Sigmoid colon (tissue), 7 donors: ENCODE measurements at places on chromosomes 12 and 14. TPM values are rescaled to one million over a fixed set of nuclear protein-coding genes. Genes with fewer than 3 reads are reported as not detected.
A peak's percentile ranks its signal among the peaks of the same experiment; 100 is the strongest.

GRCh38 chr12:47458279-47458678 is 247.6 kb downstream of the RPAP3 start:
- H3K27me3 ChIP-seq: no peaks in the 10 kb centered on the region
- DNase-seq: no peak
- no peaks in the 10 kb centered on the region for H3K4me1 ChIP-seq
- H3K27ac ChIP-seq: no peak overlapping the region

GRCh38 chr12:130192642-130193345 is 30.5 kb downstream of the FZD10 start:
- peaks cover 4% of the 10 kb centered on the region for H3K27me3 ChIP-seq
- peak; percentile 35 for DNase-seq
- no peaks in the 10 kb centered on the region for H3K4me1 ChIP-seq

DNA sequence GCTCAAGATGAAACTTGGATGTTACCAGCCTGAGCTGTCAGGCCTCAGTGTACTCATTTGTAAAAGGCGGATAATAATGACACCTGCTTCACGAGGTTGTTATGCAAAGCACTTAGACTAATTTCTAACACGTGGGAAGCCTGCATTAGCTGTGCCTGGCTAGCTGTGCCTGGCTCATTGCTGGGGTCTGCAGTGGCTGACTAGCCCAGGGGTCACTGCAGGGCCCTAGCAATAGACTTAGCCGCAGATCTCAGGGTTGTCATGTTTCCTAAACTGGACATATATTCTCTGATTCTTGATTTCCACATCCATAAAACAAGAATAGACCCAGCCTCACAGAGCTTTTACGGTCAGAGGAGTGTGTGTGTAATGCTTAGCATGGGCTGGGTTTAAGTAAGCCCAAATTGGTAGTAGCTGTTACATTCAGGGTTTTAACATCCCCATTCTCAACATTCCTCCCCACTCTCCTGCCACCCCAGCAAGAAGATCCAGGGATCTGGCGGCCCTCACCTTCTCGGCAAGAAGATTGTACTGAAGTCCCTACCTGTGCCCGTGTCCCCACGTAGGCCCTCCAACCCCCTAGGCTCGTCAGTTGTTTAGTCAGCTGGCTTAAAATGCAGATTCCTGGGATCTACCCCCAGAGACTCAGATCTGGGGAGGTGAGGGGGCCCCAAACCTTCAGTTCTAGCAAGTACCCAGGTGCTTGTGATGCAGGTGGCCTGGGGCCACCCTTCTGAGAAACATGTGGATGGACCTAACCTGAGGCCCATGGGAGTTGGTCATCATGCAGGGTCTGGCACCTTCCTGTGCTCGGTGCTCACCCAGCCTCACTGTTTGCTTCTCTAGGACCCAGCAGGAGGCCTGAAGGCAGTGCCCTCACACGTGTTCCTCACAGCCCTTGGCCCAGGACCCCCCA is 8.6 kb downstream of the NR4A1 start:
- H3K36me3 ChIP-seq: peaks cover 3% of the 10 kb centered on the region
- H3K27me3 ChIP-seq: no peaks in the 10 kb centered on the region
- H3K4me3 ChIP-seq: no peak overlapping the region
- peaks cover 27% of the 10 kb centered on the region for H3K4me1 ChIP-seq

Gene RAB35
- polyA plus RNA-seq: 33.5 TPM

Gene RTL1
- not detected for polyA plus RNA-seq

Gene FAM222A
- 2.1 TPM for polyA plus RNA-seq

DNA sequence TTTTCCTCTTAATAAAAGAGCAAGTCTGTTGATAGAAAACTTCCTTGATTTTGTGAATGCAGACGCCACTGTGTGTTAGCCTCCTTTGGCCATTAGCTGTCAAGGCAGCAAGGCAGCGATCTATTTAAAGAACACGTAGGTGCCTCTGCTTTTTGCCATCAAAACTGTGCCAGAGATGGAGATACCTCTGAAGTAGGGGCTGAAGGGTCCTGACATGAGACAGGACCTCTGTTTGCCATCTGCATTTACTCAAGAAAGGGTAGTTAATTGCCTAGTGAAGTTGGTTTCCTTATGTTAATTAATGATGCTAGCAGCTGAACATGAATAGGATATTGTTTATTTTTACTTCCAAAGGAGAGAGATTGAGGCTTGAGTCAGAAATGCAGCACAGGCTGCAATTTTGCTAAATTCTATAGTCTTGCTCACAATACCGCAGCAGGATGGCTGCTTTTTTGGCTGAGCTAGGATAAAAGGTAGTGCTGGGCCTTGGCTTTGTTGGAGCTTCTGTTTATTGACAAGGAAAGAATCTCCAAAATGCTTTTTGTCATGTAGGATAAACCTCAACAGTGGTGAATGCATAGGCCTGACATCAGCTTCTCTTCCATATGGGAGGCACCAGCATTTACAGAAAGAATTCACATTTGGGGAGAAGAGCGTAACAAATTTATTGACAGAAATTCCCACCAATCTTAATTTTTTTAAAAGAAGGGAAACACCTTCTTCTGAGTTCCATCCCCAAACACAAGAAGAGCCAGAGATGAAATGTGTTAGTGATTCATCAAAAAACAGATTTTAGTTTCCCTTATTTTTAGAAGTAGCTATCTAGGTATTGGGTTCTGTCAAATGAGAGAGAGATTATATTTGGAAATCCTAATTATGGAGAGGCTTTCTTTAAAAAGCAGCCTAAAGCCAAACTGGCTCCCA is 13.9 kb upstream of the RPH3A start:
- no peaks in the 10 kb centered on the region for H3K27me3 ChIP-seq
- DNase-seq: no peak
- no peak overlapping the region for H3K27ac ChIP-seq
- H3K4me1 ChIP-seq: no peaks in the 10 kb centered on the region
- no peak overlapping the region for H3K4me3 ChIP-seq
- H3K36me3 ChIP-seq: no peaks in the 10 kb centered on the region

- no peaks in the 10 kb centered on the region for H3K36me3 ChIP-seq
- no peak overlapping the region for H3K27ac ChIP-seq
- no peaks in the 10 kb centered on the region for H3K4me1 ChIP-seq
- no peak for DNase-seq
- no peak overlapping the region for H3K4me3 ChIP-seq
Observed at GRCh38 chr12:46516933-46517578, 144.5 kb upstream of the SLC38A2 start.

GRCh38 chr12:61821381-61821780 is 438.8 kb upstream of the USP15 start:
- no peaks in the 10 kb centered on the region for H3K27me3 ChIP-seq
- no peaks in the 10 kb centered on the region for H3K4me1 ChIP-seq
- no peaks in the 10 kb centered on the region for H3K36me3 ChIP-seq
- no peak overlapping the region for H3K4me3 ChIP-seq
- no peak overlapping the region for H3K27ac ChIP-seq

DNA sequence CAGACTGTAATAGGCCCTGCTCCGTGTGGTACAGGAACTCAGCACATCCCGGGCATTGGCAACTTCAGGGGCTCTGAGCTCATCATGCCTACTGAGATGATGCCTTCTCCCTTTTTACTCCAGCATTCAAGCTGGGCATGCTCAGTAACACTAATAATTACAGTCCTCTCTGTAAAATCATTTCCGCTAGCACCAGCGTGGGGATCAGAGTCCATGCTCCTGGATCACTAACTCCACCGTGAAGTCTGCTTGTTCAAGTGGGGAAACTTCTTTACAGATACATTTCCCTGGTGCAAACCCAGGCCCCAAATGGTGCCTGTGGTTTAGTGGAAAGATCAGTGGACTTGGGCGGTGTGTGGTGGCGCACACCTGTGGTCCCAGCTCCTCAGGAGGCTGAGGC is 16.7 kb downstream of the CLSTN3 start:
- peaks cover 32% of the 10 kb centered on the region for H3K36me3 ChIP-seq
- no peak overlapping the region for H3K27ac ChIP-seq
- peak; percentile 40 for DNase-seq
- H3K27me3 ChIP-seq: no peaks in the 10 kb centered on the region

Gene PLEKHD1
- polyA plus RNA-seq: not detected

- no peaks in the 10 kb centered on the region for H3K36me3 ChIP-seq
- no peaks in the 10 kb centered on the region for H3K27me3 ChIP-seq
- H3K4me3 ChIP-seq: no peak overlapping the region
- no peak for DNase-seq
Observed at GRCh38 chr14:55707365-55707804, 127.4 kb downstream of the KTN1 start.

Gene OTUB2
- 0.60 TPM for polyA plus RNA-seq

Gene LALBA
- polyA plus RNA-seq: not detected

Gene PRICKLE1
- 2.5 TPM for polyA plus RNA-seq

Gene BIN2
- 21.2 TPM for polyA plus RNA-seq

GRCh38 chr14:99176156-99176945 is 95.6 kb downstream of the BCL11B start:
- H3K36me3 ChIP-seq: no peaks in the 10 kb centered on the region
- DNase-seq: peak; percentile 46
- no peaks in the 10 kb centered on the region for H3K4me1 ChIP-seq
- H3K27me3 ChIP-seq: no peaks in the 10 kb centered on the region

DNA sequence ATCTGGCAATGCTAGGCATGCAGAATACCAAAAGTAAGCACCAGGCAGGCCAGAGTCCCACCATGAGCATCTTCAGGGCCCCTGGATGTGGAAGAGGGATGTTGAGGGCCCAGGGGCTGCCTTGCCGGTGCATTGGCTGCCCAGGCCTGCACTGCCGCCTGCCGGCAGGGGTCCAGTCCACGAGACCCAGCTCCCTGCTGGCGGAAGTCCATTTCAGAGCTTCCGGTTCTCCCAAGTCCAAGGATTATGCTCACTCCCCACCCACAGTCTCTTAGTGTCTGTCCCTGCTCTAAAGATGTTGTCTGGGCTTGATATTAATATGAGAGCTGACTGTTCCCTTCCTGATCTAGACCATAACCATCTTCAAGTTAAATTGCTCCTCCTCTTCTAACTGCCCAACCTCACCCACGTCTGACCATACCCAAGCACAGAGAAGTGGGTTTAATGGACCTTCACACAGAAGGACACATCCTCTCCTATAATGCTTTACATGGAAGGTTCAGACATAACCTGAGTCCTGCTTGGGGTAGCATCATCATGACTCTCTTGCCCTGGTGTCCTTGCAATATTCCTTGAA is 117.4 kb downstream of the DAD1 start:
- H3K4me3 ChIP-seq: no peak overlapping the region
- H3K27ac ChIP-seq: no peak overlapping the region
- no peaks in the 10 kb centered on the region for H3K27me3 ChIP-seq
- no peaks in the 10 kb centered on the region for H3K4me1 ChIP-seq

- no peaks in the 10 kb centered on the region for H3K27me3 ChIP-seq
- no peaks in the 10 kb centered on the region for H3K36me3 ChIP-seq
- H3K4me3 ChIP-seq: no peak overlapping the region
- no peak for DNase-seq
Observed at GRCh38 chr14:98731701-98732100, 540.3 kb downstream of the BCL11B start.

DNA sequence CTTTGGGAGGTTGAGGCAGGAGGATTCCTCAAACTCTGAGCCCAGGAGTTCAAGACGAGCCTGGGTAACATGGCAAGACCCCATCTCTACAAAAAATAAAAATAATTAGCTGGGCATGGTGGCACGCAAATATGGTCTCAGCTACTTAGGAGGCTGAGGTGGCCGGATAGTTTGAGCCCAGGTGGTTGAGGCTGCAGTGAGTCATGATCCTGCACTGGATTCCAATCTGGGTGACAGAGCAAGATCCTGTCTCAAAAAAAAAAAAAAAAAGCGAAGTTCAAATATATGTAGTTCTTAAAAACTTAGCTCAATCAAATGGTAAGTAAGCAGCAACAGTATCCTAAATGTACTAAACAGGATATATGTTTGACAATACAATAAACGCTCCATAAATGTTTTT is 85.5 kb upstream of the SSTR1 start:
- no peaks in the 10 kb centered on the region for H3K4me1 ChIP-seq
- no peaks in the 10 kb centered on the region for H3K27me3 ChIP-seq
- no peak for DNase-seq
- H3K36me3 ChIP-seq: no peaks in the 10 kb centered on the region
- H3K4me3 ChIP-seq: no peak overlapping the region
- H3K27ac ChIP-seq: no peak overlapping the region

DNA sequence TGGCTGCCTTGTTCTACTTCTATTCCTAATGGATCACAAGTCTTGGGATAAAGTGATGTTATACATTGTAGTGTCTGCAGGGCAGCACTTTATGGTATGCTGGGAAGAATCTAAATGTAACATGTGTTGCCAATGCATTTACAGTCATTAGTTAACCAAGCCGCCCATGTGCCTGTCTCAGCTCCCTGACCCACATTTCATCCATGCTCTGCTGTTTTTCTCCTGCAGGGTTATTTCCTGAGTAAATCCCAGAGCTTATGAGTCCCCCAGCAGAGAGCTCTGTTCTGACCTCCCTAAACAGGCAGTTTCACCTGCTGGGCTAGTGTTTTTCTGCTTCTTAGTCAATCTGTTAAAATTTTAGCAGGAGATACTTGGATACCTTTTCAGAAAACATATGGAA is 4.4 kb upstream of the TMTC2 start:
- no peak for DNase-seq
- H3K27ac ChIP-seq: peak overlapping the region; percentile 39
- H3K4me1 ChIP-seq: peaks cover 15% of the 10 kb centered on the region
- H3K36me3 ChIP-seq: no peaks in the 10 kb centered on the region
- H3K27me3 ChIP-seq: no peaks in the 10 kb centered on the region
- H3K4me3 ChIP-seq: no peak overlapping the region

Gene HIGD1C
- polyA plus RNA-seq: not detected

- no peak overlapping the region for H3K27ac ChIP-seq
- no peak for DNase-seq
- H3K36me3 ChIP-seq: no peaks in the 10 kb centered on the region
- H3K27me3 ChIP-seq: no peaks in the 10 kb centered on the region
- H3K4me3 ChIP-seq: no peak overlapping the region
Observed at GRCh38 chr14:49957089-49957852, 64.4 kb downstream of the ARF6 start.

GRCh38 chr12:110421159-110421661 is 17.7 kb upstream of the ANAPC7 start:
- no peaks in the 10 kb centered on the region for H3K27me3 ChIP-seq
- H3K27ac ChIP-seq: peak overlapping the region; percentile 55
- H3K4me3 ChIP-seq: no peak overlapping the region
- no peaks in the 10 kb centered on the region for H3K36me3 ChIP-seq

DNA sequence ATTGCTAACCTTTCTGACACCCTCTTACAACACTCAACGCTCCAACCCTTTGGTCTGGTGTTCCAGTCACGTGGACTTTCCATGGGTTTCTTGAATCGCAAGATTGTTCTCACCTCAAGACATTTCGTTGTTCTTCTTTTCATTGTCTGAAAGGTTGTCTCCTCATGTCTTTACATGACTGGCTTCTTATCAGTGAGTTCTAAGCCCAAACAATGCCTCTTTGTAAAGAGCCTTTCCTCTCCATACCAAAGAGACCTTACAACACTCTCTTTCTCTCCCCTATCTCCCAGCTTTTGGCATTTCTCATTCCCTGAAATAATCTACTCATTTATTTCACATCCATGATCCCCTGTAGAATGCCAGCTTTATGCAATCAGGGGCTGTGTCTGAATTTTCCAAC is 1144.8 kb downstream of the AACS start:
- H3K27me3 ChIP-seq: no peaks in the 10 kb centered on the region
- DNase-seq: no peak
- H3K36me3 ChIP-seq: no peaks in the 10 kb centered on the region
- no peak overlapping the region for H3K4me3 ChIP-seq
- H3K27ac ChIP-seq: no peak overlapping the region

Gene TAS2R31
- not detected for polyA plus RNA-seq

Gene IL23A
- polyA plus RNA-seq: not detected

- DNase-seq: no peak
- H3K36me3 ChIP-seq: peaks cover 11% of the 10 kb centered on the region
- no peaks in the 10 kb centered on the region for H3K4me1 ChIP-seq
- peak overlapping the region; percentile 18 for H3K4me3 ChIP-seq
- H3K27ac ChIP-seq: peak overlapping the region; percentile 88
- no peaks in the 10 kb centered on the region for H3K27me3 ChIP-seq
Observed at GRCh38 chr12:53659571-53659981, 16.3 kb downstream of the ATP5MC2 start.
